NCI-H2029 (cell line): ENCODE measurements at places on chromosomes 3 and 15.

DNA sequence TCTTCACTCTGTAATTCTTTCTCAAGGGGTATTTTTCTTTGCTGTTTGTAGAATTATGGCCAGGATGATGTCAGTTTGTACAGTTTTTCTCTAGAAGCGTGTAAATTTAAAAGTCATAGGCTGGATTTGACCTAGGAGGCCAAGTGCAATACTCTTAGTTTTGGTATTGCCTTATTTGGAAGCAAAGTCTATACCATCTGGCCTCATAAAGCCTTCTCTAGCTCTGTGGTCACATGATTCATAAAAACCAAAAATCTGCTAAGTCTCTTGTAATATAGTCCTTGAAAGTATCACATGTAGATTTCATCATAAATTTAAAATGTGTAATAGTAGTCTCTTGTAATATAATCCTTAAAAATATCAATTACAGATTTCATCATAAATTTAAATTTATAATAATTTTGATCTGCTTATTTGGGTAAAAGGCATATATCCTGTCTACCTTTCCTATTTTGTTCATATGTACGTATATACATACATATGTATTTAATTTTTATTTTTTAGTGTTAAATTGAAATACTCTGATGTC, 25.6 kb downstream of the TEX9 start:
- DNase-seq: no peak

- DNase-seq: no peak
Observed at GRCh38 chr3:38022301-38022700, 7.1 kb downstream of the PLCD1 start.

- no peak for DNase-seq
Observed at GRCh38 chr3:188284455-188285212, 130.7 kb downstream of the LPP start.

- no peak for DNase-seq
Observed at GRCh38 chr3:29319262-29319661, 38.4 kb downstream of the RBMS3 start.

DNA sequence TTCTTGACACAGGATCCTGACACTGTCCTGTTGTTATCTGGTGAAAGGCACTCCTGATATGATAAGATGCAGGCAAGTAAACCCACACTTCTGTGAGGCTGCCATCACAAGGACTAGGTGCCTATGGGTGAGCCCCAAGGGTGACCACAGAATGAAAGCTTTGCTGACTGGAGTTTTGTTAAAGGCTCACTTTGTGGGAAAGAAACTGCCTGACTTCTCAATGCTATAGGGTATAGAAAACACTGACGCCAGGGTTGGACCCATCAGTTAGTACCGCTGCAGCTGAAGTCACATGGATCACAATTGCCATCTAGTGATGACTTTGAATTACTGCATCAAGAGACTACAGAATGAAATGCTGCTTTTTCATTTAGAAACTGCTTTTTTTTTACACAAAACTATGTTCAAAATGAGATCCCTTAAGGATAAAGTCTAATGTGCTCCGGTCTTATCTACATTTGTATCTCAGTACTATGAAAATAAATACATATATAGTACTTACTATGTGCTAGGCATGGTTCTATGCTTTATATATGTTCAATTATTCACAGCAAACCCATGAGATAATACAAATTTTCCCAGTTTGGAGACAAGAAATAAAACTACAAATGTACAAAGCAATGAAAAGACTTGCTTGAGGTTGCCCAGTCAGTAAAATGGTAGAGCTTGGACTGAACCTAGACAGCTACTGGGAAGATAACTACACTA, 64.2 kb upstream of the CMSS1 start:
- DNase-seq: peak; percentile 3

DNA sequence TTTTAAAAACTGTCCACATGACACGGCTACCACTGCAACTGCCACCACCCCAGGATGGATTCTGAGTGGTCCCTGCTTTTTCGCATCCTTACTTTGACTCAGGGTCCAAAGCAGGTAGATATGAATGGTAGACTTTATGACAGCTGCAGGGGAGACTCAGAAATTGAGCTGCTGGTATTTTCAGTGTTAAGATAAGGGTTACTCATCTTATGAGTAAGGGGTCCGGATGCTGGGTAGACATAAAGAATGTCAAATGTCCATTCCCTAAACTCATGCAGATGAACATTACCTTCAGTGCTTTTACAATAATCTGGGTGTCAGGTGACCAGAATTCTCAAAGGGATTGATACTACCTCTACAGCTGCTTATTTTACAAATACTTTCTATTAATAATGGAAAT, 25.9 kb upstream of the BBX start:
- DNase-seq: no peak

DNA sequence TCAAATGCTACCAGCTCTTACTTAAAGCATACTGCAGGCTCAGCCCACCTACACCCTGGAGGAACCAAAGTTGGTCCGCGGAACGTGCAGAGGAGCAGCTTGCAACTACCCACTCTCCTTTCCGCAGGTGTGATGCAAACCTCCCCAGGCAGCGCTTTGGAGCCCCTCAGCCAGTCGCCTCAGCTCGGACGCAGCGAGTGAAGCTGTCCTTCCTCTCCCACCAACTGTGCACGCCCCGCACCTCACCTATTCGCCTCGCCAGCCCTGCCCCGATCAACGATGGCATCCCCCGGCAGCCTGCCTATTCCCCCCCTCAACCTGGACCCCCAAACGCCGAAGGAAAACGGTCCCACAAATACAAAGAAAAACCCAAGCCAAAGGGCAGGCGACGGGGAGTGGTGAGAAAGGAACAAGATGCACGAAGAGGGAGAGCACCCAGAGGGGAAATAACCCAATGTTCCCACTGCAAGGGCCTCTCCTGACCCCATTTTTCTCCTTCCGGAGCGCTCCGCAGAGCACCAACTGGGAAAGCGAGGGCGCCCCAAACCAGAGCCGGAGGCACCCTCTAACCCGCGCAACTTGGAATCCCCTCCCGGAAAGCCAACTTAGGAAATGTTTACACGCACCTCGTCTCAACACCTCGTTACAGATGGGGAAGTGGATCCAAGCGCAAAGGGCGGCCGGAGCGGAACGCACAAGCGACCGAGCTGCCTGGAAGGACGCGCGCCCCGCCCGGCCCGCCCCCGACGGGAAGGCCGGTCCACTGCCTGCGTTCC, 665 bp downstream of the GLB1 start:
- peak; percentile 15 for DNase-seq

- DNase-seq: no peak
Observed at GRCh38 chr3:145370870-145371269, 790.1 kb downstream of the PLOD2 start.

DNA sequence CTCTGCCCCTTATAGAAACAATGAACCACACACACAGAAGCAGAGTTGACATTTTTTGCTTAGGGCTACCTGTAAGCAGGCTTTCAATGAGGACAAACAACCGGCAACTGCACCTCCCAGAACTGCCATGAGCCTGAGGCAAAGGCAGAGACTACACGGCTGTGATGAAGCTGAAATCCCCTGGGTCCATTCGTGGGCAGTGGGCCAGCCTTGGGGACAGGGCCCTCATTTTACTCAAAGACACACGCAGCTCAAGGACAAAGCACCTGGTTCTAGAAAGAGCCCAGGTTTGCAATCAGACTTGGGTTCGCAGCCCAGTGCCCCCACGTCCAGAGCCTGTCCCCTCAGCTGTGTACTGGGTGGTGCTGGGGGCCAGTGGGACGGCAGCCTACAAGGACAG, 17.9 kb downstream of the FAM174B start:
- DNase-seq: no peak

GRCh38 chr3:194661946-194662345, 10.0 kb downstream of the LSG1 start:
- DNase-seq: no peak

- no peak for DNase-seq
Observed at GRCh38 chr3:31934018-31934417, 47.0 kb downstream of the OSBPL10 start.

GRCh38 chr3:138325990-138326389, 3.7 kb downstream of the NME9 start:
- DNase-seq: no peak

DNA sequence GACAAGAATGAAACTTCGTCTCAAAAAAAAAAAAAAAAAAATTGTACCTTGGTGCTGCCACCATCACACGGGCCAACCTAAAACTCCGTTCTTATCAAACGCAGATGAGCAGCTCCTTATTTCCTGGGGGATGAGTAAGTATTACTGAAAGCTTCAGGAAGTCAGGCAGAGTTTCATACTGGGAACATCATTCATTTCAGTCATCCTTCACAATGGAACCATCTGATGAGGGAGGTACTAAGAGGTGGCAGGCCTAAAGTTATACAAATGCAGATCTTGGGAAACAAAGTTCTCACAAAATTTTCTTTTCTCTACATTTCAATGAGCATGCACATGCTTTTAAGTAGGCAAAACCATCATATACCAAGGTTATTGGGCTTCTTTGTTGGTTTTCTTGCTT, 636.0 kb upstream of the LMCD1 start:
- no peak for DNase-seq

DNA sequence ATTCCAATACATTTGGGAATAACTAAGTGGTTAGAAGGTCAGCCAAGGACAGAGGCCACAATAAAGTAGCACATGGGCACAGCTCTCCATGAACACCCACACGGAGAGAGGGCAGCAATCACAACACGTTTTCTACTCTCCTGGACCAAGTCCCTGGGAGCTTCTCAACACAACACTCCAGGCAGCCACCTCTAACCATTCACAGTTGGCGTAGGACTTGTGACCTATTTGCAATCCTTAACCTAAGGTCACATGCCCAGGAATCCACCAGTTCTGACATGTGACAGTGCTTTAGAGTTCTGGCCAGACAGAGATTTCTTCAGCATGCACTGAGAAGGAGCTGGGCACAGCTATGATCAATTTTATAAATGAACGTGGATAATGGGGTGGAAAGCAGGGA, 280.8 kb downstream of the SHQ1 start:
- DNase-seq: no peak

GRCh38 chr15:83694536-83694935, 40.6 kb downstream of the ADAMTSL3 start:
- DNase-seq: no peak

DNA sequence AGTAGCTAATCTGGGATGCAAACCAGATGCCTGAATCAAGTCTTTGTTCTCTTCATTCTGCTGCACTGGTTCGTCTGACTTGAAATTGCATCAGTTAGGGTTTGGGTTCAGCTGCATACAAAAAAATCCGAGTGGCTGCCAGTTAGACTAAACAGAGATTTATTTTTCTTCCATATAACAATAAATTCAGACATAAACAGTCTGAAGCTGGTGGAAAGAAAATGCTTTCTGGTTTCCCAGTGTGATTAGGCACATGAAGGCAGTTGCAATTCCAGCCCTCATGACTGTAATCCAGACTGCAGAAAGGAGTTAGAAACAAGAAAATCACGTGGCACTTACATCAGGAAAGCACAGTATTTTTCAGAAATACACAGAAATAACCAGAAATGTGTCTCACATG, 930.7 kb downstream of the MCTP2 start:
- no peak for DNase-seq

- no peak for DNase-seq
Observed at GRCh38 chr15:51869060-51869421, 39.6 kb downstream of the TMOD3 start.

GRCh38 chr3:16069149-16069922, 105.1 kb upstream of the GALNT15 start:
- DNase-seq: peak; percentile 69

- DNase-seq: no peak
Observed at GRCh38 chr15:52464040-52464439, 64.6 kb downstream of the MYO5A start.

DNA sequence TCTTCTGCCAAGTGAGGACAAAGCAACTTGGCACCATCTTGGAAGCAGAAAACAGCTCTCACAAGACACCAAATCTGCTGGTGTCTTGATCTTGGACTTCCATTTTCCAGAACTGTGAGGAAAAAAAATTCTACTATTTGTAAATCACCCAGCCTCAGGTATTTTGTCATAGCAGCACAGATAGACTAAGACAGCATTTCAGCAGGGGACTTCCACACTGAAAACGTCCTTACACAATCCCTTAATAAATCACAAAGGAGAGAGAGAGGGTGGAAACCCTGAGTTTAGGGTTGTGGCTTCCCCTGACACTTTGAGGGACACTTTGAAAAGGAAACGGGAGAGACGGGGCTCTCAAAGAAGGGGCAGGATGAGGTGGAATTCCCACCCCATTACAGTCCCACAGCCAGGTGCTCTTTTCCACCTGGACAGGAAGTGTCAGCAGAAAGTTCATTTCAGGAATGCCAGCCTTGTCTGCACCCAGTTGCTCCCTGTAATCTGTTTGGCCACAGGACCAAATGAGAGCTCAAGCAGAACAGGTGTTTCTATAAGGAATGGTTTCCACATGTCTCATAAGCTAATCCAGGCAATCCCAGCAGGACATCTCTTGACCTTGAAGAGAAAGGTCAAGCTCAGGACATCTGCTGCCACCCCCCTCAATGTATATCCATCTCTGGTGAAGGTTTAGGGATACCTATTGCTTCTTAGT, 51.3 kb downstream of the MYLK start:
- no peak for DNase-seq

GRCh38 chr3:64651741-64652241, 36.0 kb downstream of the ADAMTS9 start:
- DNase-seq: no peak

GRCh38 chr3:162092751-162093150, 596.1 kb downstream of the OTOL1 start:
- no peak for DNase-seq

DNA sequence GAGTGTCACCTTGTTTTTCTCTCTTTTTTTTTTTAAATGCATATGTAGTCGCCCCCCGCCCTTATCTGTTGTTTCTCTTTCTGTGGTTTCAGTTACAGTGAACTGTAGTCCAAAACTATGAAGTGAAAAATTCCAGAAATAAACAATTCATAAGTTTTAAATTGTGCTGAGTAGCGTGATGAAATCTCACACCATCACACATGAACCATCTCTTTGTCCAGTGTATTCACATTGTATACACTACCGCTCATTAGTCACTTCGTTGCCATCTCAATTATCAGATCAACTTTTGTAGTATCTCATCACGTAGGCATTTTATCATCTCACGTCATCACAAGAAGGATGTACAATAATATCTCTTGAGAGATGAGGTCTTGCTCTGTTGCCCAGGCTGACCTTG, 62.5 kb upstream of the MLF1 start:
- no peak for DNase-seq
